Cortex of kidney (tissue), 1 donor: ENCODE measurements at places on chromosomes 1 and 21.

- DNase-seq = no peak
Observed at GRCh38 chr1:214364386-214364785, 83.4 kb downstream of the SMYD2 start.

- DNase-seq = no peak
Observed at GRCh38 chr21:16587681-16588375, 858.0 kb downstream of the USP25 start.

DNA sequence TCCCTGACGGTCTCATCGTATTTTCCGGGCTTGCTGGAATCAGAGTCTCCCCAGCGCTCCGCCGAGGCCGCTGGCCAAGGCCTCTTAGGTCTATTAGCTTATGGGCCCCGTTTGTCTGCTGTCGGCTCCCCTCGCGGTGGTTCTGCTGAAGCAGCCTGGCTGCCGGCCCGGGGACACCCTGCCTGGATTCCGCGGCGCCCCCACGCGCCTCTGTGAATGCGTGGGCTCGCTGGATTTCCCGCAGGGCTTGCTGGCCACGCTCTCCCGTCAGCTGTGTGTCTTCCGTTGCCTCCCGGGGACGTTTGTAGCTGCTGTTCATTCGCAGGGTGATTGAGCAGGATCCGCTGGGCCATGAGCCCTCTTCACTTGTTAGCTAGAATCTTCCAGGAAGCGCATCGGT is 8.4 kb downstream of the LRRC3 start:
- no peak for DNase-seq

GRCh38 chr1:14777516-14778506 is 179.3 kb downstream of the KAZN start:
- no peak for DNase-seq

DNA sequence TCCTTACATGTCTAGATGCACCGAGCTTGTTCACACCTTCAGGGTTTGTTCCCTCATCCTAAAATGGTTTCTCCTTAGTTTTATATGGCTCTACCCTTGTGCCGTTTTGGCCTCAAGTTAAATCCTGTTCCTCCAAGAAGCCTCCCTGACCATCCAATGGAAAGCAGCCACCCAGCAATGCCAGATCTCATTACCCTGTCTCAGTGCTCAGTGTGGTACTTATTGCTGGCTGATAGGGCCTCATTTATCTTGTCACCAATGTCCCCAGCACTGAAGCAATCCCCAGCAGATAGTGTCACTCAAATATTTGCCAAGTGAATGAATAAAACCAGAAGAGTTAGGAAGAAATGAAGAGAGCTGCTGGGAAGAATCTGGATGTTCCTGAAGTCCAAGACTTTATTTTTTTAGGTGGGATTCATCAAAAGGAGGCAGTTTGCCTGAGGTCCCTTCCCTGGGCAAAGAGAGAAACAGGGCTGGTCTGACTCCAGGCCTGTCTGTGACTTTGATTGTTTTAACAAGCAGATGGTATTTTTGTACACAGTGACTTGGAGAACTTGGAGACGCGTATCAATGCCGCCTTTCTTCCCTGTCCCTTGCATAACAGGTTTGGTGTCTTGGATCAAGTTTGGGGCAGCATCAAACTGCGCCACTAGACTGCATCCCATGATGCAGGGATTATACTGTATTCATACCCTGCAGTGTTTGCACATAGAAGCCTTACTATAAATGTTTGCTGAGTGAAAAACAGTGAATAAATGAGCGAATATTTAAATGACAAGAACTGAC is 221.2 kb downstream of the DISC1 start:
- DNase-seq = no peak

- DNase-seq = no peak
Observed at GRCh38 chr1:57041901-57042300, 76.1 kb upstream of the C8B start.

DNA sequence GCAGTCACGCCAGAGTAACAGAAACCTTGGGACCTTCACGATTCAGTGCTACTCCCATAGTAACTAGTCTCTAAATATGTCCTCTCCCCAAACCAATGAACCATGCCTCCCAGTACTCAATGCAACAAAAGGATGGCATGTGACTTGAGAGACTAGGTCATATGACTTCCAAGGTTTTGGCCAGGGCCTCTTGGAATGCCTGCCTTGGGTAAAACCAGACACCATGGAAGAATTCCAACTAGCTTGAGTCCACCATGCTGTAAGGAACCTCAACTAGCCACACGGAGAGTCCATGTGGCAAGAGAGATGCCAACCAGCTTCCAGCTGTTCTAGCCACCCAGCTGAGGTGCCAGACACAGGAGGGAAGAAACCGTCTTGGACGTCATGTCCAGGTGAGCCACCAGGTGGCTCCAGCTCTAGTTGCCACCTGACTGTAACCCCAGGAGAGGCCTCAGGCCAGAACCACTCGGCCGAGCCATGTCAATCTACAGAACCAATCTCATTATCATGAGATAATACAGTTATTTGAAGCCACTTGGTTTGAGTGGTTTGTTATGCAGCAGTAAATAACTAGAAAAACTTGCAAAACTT is 115.0 kb downstream of the SYF2 start:
- DNase-seq = no peak

DNA sequence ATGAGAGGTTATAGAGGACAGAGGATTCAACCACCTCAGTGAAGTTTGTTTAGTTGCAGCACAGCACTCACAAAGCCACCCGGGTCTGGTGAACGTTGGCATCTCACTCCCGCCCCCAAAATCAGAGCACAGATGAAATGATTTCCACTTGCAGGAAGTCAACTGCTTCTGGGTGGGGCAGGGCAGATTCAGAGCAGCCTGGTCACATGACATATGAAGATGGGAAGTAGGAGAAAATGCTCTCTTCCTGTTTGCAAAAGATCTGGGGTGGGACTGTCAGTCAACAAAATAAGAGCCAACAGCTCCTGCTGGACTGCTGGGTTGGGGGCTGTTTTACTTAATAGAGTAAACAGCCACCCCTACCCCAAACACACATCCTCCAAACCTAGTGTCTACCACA is 43.2 kb downstream of the LRRC71 start:
- no peak for DNase-seq

DNA sequence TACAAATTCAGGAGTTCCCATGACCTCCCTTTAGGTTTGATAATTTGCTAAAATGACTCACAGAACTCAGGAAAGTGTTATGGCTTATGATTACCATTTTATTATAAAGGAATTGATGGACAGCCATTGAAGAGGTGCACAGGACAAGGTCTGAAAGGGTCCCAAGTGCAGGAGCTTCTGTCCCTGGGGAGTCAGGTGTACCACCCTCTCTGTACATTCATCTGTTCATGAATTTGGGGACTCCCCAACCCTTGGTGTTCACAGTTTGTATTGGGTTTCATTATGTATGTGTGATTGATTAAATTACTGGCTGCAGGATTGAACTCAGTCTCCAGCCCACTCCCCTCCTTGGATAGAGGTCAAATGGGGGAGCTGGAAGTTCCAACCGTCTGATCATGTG is 10.8 kb upstream of the IL10RB start:
- no peak for DNase-seq

DNA sequence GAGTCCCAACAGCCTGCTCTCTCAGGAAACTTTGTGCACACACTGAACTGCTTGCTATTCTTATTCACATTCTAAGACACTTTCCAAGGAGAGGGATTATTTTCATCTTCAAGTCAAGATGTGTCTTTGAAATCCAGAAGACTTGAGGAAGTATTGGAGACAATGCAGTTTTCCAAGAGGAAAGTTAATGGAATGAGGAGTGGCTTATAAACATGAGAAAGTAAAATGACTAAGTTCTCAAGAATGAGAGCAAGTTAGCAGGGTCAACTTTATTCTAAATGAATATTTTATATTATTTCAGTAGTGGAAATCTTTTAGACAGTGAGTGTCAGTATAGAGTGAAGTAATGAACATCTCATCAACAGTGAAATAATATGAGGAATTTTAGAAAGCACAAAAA is 1239.3 kb downstream of the MRPL39 start:
- no peak for DNase-seq

DNA sequence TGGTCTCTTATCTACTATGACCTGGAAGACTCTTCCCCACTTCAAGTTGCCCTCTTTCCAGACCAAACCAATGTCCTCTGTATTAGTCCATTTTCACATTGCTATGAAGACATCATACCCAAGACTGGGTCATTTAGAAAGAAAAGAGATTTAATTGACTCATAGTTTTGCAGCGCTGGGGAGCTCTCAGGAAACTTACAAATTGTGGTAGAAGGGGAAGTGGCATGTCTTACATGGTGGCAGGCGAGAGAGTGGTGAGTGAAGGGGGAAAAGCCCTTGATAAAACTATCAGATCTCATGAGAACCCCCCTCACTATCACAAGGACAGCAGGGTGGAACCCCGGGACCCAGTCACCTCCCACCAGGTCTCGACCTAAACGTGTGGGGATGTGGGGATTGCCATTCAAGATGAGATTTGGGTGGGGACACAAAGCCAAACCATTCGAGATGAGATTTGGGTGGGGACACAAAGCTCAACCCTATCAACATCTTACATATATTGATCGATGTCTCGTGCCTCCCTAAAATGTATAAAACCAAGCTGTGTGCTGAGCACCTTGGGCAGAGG is 14.2 kb upstream of the AGPAT3 start:
- DNase-seq = no peak

GRCh38 chr1:225720937-225721336 is 56.7 kb upstream of the SRP9 start:
- no peak for DNase-seq
